ENCODE measurements at places on chromosomes 2 and 18.
A peak's percentile ranks its signal among the peaks of the same experiment; 100 is the strongest.

GRCh38 chr2:229371086-229371485 lies 100.0 kb upstream of the PID1 start:
- no peak for DNase-seq

DNA sequence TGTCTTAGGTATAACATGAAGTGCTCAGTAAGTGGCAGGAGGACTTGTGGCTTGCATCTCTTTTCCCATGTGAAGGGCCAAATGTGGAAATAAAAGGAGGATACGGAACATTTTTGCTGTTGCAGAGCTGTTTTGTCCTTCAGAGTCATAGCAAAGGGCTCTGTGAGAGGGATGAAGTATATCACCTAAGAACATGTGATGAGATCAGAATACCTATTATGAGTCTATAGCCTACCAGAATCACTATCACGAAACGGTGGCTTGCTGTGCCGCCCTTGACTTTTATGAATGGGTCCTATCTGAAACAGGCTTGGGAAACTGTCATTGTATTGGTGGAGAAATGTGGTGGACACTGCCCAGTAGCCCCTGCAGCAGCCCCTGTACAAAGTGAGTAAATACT lies 67.0 kb upstream of the ITGB6 start:
- DNase-seq = no peak

DNA sequence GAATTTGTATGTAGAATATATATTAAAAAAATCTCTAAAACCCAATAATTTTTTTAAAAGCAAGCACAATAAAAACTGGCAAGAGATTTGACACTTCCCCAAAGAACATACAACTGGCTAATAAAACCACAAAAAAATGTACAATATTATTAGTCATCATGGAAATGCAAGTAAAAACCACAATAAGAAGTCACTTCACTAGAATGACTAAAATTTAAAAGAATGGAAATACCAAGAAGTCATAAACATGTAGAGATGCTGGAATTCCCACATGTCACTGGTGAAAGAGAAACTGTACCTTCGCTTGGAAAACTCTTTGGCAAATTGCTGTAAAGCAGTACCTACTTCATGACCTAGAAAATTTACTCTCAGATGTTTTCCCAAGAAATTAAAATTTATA lies 43.4 kb upstream of the KYNU start:
- DNase-seq = no peak

DNA sequence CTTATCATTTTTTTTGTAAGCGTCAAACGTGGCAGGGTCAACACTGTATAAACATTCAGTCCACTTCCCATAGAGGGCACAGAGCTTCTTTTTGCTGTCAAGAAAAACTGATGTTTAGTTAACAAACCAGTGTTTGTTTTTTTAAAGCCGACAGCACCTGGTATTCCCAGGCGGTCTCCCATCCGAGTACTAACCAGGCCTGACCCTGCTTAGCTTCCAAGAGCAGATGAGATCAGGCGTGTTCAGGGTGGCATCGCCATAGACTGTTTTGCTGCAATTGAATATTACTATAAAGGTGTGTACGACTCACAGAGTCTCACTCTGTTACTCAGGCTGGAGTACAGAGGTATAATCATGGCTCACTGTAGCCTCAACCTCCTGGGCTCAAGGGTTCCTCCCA lies 31.5 kb downstream of the CABYR start:
- no peak for DNase-seq

DNA sequence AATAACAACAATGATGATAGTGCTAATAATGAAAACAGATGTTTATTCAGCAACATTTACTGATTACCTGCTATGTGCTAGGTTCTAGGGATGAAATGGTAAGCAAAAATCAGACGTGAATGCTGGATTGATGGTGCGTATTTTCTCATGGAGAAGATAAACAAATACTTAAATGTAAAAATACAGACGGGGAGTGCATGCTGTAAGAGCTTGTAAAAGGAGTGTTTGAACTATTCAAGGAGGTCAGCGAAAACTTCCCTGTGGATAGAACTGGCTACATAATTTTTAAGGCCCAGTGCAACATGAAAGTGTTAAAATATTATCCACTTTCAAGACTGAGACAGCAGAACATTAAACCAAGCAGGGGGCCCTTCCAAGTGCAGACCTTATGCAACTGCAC lies 22.1 kb downstream of the MTX2 start:
- DNase-seq = no peak

- peak; percentile 35 for DNase-seq
Measured at GRCh38 chr2:240146141-240146561, 5.7 kb upstream of the OTOS start.

- no peak for DNase-seq
Measured at GRCh38 chr2:8956774-8957173, 46.7 kb downstream of the MBOAT2 start.

DNA sequence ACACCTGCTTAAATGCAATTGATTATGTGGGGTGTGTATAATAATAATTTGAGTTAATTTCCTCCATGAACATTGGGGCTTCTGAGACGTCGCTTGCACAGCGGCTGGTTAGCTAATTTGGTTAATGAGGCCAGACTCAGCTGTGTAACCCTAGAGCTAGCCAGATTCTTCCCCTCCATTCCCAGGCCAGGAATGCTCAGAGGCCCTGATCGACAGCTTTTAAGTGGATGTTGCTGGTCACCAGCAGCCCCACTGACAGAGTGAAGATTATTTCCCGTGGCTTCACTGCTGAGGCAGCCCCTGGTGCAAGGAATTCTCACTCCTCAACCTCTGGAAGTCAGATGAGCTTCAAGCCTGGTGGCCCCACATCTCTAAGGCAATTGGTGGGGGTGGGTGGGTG lies 12.4 kb upstream of the EPAS1 start:
- DNase-seq = no peak

All from WERI-Rb-1 (cell line).